DMS 273 treated with DMSO at 0.1 percent for 48 hours (cell line): ENCODE measurements at places on chromosomes 5 and 9.

DNA sequence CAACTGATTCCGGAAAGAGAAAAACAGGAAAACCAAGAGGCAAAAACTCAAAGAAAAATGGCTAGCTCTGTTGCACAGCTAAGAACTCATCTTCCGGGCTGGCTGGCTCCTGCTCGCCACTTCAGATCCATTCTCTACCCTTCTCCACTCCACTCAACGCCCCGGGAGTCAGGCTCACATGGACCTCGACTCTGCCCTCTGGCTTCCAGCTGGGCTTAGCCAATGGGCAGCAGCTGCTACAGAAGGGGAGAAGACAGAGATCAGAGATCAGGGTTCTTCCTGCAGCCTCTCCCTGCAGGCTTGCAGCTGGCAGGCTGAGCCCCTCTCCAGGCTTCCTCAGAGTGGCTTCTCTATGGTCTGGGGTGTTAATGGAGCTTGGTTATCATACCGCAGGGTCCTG lies 187.5 kb downstream of the MED10 start:
- no peak for DNase-seq

DNA sequence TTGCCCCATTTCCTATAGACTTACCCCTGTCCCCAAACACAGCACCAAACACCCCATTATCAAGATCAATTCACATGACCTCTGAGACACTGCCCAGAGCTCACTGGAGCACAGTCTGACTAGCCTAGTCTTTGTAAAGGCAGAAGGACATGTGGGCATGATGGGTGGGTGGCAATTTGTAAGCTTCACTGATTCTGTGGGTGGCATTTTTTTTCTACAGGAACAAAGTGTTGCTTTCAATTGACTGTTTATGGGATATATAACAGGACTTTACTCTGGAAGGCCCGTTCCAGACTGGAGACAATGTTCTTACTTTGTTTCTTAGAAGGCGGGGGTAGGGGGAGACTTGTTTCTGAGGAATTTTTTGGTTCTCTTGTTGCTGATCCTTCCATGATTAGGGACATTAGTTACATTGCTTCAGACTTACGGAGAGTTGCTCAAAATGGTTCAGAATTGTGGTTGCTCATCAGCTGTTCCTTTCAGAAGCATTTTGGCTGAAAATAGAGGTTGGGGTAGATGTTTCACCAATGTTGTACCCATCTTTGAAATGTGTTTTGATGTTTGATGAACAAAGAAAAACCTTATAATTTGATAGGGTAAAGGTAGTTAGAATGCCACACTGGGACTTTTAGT lies 20.2 kb downstream of the NNT start:
- no peak for DNase-seq

GRCh38 chr9:70683841-70684240 lies 269.4 kb upstream of the KLF9 start:
- DNase-seq = no peak

GRCh38 chr9:104936291-104936690 lies 8.3 kb upstream of the ABCA1 start:
- no peak for DNase-seq

GRCh38 chr9:97706246-97706645 lies 9.1 kb upstream of the XPA start:
- DNase-seq = no peak

GRCh38 chr5:94746731-94747124 lies 128.3 kb downstream of the SLF1 start:
- DNase-seq = no peak

DNA sequence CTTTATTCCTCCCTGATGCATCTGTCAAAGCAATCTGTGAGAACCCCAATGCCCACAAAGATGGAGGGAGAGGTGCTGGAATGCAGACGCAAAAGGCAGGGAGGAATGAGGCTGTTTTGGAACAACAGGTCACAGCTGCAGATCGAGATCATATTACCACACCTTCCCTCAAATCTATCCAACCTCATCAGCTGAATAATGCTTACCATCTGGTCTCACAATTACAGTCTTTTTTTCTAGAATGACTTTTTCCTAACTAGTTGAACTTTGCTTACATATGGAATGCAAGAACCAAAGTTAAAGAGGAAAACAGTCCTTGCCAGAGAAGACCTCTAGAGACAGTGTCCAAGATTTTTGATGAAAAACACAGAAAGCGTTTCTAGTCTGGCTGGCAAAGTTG lies 158.1 kb downstream of the LPAR1 start:
- peak; percentile 93 for DNase-seq

GRCh38 chr9:83978992-83979811 lies 813 bp downstream of the HNRNPK start:
- DNase-seq = peak; percentile 37

DNA sequence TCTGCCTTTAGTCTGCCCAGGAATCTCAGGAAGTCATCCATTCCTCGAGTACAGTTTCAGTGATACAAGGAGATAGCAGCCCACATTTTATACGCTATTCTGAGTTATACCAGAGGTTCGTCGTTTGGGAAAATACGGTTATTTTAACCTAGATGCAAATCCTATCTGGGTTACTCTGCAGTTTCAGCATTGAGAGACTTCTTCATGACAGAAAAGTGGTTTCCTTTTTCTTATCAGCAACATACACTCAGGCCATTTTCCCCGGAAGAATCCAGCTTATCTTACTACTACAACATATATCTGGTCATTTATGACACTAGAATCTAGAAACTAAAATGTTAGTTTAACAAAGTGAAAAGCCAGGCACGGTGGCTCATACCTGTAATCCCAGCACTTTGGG lies 83.4 kb upstream of the IQGAP2 start:
- no peak for DNase-seq

- DNase-seq = no peak
These were observed 4.0 kb downstream of the GFI1B start for GRCh38 chr9:132982458-132982857.

DNA sequence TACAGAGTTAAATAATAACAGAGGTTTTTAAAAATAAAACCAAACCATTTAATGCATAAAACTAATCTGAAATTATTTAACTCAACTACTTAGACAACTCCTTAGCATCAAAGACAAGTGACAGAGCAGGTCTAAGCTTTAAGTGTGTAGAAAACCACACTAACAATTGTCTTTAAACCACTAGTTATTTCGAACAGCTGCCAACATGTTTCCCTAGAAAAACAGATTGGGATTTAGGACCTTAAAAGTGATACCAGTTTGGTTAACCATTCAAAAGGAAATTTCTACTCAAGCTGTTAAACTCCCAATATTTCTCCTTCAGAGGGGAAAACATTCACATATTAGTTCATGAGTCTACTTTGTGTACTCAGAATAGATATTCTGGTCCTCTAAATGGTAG lies 208.7 kb downstream of the BNC2 start:
- peak; percentile 31 for DNase-seq

- no peak for DNase-seq
These were observed 37.3 kb upstream of the UBE2D2 start for GRCh38 chr5:139523635-139524445.

DNA sequence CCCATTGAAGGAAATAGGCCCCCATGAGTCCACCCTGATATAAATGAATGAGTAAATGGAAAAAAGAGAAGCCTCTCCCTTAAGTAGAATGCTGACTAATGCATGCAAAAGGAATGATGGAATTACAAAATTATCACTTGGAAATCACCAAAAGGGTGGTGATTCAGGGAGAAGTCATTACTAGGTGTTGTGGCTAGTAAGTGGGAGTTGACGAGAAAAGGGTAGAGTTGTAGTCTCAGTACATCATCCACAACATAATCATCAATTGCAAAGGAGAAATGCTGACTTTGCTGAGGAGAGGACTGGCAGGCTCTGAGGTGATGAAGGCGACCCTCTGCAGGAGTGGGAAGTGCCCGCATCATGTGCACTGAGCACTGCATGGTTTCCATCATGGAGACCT lies 201.5 kb upstream of the S1PR3 start:
- DNase-seq = no peak

DNA sequence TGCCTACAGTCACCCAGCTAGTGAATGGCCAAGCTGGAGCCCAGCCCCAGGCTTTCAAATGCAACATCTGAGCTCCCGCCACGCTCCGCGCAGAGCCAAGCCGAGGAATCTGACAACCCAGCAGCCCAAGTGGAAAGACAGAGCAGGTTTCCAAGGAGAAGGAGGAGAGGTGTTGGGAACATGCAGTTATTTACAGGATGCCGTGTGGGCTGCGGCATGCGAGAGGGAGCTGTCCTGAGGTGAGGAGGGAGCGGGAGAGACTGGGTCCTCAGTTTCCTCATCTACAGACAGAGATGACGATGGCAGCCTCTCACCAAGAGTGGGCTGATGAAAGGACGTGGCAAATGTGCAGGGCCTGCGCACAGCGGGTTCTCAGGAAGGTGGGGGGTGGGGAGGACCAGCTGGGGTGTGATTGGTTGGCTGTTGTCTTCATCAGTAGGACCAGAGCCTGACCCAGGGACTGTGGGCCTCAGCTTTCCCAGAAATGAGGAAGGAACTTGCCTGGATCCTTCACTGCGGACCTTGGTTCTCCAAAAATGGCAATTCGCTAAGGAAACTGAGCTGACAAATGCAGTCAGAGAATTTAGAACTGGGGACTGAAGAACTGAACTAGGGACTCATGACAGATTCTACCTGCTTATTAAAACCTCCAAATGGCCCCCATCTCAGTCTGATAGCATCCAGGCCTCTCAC lies 14.8 kb upstream of the CPLX2 start:
- DNase-seq = no peak

DNA sequence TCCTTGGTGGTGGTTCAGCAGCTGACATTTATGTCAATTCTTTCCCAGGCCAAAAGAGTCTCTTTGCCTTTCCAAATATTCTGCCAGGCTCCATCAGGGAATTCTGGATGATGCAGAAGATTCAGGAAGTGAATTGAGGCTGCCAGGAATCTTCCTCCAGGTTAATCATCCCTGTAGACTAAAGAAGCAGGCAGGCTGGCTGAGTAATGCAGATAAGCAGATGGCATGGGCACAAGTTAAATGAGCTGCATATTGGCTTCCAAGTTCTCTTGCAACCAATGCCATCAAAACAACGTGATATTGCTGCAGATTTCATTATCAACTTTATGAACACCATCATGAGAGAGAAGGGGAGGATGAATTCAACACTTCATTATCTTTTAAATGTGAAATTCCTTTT lies 324.5 kb downstream of the KCNN2 start:
- no peak for DNase-seq

- peak; percentile 34 for DNase-seq
These were observed 1.1 kb downstream of the HRCT1 start for GRCh38 chr9:35906923-35907699.

GRCh38 chr9:37944266-37944650 lies 40.3 kb upstream of the SLC25A51 start:
- no peak for DNase-seq

GRCh38 chr5:90944116-90944515 lies 385.5 kb downstream of the ADGRV1 start:
- DNase-seq = no peak

DNA sequence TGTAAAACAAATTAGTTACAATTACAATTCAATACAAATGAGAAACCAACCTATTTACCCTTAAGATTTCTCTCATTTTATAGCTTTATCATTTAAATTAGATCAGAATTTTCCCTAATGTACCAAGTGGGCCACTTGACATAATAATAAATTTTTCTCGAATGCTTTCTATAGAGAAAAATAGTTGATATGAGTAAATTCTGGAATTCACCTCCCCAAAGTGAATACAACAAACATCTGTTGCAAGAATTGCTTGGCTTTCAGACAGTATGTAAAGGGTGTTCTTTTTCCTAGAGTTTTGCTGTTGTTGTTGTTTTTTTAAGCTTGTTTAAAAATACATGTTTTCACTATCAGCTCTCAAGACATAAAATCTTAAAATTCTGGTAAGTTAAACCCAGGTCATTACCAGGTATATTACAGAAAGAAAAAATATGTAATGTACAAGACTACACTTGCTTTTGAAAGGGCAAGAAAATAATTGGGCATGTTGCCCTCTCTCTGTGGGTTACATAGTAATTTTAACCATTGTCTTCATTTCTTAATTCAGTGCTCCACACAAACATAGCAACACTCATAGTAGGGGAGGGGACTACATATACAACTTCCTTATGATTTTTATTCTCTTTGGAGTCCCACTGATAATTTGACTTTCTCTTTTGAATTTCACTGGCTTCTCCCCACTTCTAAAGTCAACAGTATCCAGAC lies 200.6 kb downstream of the ARL15 start:
- DNase-seq = no peak

- no peak for DNase-seq
These were observed 123.8 kb downstream of the GIN1 start for GRCh38 chr5:102996011-102996575.

DNA sequence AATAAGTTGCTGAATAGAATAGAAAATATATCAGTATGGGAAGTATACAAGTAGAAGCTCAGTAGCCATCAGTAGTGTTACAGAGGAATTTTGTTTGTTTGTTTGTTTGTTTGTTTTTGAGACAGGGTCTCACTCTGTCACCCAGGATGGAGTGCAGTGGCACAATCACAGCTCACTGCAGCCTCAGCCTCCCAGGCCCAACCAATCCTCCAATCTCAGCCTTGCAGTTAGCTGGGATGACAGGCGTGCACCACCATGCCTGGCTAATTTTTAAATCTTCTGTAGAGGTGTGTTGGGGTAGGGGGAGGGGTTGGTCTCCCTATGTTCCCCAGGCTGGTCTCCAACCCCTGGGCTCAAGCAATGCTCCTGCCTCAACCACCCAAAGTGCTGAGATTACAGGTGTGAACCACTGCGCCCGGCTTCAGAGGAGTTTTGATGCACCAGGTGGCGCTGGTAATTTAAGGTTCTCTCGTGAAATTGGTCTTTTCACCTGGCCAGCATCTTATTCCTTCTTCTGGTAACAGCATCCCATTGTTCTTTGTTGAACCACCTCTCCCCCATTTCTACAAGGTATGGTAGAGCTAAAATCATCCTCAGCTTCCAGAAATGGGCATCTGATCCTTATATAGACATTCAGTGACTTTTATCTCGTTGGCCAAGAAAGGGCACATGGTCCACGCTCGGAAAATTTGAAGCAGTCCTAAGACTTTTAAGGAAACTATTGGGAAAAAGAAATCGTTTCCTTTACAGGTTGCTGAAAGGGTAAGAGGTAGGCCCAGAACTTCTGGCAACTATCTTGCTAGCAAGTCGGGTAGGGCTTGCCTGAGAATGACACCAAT lies 157.1 kb downstream of the ARRDC3 start:
- no peak for DNase-seq

DNA sequence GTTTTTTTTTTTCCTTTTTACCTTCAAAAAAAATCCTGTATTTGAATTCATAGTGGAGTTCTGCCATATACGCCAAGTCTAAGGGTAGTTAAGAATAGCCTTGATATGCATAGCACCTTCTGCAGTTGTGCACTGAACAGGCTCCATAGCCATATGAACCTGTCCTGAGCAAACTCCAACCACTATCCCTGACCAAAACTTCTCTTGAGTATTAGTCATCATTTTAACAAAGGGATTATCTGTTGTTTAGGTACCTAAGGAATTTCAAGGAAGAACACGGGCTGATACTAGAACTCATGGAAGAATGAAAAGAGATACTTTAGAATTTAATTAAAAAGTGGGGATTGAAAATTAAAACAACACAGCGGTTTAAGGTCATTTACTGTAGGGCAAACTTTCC lies 1.9 kb upstream of the FBXO38 start:
- DNase-seq = no peak
